ENCODE measurements at places on chromosomes 12 and 14.

GRCh38 chr12:114671066-114671442 lies 12.9 kb downstream of the TBX3 start:
- no peak for DNase-seq

DNA sequence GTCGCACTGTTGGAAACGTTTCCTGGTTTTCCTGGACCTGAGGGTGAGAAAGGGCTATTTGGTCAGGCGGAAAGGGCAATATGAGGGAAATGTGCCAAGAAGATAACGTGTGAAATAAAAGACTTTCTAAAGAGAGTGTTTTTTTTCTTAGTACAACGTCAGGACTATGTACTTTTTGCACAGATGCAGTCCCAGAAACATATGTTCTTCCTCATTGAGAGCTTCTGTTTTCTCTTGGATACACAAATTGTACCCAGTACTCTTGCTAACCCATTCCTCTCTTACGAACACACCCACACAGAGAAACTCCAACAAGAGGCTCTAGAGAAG lies 669 bp upstream of the PKP2 start:
- DNase-seq: no peak

DNA sequence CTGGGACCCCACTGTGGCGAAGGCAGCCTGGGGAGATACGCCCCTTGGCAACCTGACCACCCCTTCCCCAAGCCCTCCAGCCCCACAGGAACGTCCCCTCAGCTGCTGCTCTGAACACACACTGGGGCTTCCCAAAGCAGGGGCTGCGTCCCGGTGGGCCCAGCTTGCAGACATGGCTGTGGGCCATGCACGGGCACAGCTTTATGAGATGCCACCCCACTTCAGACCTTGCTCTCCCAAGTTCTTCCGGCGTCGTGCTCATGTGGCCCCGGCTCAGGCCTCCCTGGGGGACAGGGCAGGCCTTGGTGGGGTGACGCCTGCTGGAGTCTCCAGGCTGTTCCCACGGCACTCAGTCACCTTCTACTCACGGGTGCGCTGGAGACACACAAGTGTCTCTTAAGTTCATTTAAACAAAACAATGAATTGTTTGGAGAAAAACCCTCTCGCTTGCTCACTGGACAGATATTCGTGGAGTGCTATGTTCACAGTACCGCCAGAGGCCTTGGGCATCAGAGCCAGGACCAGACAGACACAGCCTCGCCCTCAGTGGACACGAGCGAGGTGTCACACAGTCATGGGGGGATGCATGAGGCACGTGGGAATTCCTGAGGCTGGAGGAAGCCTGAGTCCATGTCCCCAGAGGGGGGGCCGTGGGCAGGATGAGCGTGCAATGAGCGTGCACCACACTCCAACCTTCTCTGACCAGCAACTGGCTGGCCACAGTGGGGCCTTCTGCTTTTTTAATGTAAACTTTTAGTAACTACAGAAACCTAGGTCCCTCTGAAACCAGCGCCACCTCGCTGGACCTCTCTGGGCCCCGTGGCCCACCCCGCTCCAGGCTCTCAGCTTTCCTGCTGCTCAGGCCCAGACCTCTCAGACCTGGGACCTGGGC lies 4.3 kb downstream of the GALNT9 start:
- no peak for DNase-seq

DNA sequence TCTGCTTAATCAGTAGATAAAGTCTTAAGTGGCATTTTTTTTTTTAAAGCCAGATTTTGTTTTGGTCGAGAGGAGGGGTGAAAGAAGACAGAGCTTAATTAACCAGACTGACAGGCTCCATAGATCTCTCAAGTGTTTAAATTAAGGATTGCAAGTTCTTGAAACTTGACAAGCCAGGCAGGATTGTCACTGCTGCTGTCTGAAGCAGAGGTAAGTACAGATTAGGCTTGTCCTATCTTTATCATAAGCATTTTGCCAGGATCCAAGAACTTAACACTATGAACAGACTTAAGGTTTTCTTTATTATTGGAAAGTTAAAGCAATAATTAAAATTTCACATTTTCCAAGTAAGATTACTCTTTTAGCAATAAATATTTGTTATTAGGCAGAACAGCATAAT lies 179.6 kb upstream of the LMO3 start:
- no peak for DNase-seq

DNA sequence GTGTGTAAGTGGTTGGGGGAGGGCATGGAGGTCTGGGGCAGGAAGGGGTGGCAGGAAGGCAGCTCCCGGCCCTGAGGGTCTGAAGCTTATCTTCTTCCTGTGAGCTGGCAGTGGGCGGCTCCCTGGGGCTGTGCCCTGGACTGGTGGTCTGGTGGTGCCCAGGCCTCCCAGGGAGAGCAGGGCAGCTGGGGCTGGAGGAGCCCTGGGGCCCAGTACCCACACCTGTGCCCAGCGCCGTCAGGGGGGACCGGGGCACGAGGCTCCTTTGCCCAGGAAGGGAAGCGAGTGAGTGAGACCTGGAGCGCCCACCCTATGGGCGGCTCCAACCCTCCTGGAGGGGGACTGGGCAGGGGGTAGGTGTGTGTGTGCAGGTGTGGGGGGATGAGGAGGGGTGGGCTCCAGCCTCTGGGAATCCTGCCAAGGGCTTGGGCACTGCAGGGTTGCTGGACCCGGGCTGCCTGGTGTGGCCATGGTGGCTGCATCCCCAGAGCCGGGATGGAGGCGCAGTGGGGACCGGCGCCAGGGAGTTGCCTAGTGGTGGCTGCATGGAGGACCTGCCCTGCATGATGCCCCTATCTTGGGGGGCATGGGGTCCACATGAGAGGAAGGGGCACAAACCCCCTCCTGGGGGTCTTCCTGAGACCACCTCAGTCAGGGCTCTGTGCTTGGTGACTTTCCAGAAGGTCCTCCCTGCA lies 353.6 kb downstream of the TMEM121 start:
- no peak for DNase-seq
